ENCODE measurements at places on chromosomes 16 and 17.

- DNase-seq = no peak
These were observed 71.0 kb upstream of the ZNF423 start for GRCh38 chr16:49926941-49927340.

DNA sequence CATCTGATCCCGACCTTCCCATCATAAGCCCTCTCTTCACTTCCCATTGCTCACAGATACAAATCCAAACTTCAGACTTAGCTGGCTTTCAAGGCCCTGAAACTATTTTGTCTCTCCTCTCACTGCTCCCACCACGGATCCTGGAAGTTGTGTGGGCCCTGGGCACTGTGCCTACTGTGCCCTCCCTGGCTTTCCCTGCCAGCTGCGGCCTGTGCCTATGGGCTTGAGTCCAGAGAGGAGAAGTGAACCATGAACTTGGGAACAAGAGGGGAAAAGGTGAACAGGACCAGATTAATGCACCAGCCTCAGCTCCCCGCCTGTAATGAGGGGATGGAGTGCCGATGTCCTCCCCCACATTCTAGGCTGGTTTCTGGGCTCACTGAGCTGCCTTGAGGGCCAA, 18.9 kb upstream of the KCNJ12 start:
- no peak for DNase-seq

GRCh38 chr16:25212636-25213035, 4.1 kb upstream of the AQP8 start:
- DNase-seq = no peak

GRCh38 chr17:42373896-42374295, 14.3 kb downstream of the STAT3 start:
- no peak for DNase-seq

DNA sequence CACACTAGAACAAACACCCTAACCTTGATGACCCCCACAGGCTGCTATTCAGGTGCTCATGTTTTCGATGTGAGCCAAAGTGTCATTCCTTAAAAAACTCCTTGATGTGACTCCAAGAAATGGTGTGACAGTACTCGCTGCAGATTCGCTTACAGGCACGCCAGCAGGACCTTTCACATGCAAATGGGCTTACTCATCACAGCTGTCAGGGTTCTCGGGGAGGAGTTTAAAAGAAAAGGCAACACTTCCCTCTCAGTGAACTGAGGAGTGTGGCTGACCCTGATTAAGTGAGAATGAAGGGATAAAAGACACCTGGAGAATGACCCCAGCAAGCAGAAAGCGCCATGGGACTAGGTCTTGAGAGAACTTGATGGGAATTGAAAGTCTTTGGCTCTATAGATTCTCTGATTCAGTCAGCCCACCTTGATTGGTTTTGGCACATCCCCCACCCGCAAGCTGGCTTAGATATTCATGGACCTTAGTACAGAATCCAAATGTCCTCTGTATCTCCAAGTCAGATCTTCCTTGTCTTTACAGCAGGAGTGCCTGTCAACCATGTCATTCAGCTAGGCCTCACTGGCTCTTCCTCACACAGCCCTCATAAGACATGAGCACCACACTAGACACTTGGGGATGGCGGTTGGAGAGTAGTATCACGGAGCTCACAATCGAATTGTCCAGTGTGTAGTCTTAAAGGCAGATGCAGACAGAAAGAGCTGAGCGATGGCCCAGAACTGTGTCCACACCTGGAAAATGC, 82.6 kb downstream of the HIC1 start:
- peak; percentile 87 for DNase-seq

DNA sequence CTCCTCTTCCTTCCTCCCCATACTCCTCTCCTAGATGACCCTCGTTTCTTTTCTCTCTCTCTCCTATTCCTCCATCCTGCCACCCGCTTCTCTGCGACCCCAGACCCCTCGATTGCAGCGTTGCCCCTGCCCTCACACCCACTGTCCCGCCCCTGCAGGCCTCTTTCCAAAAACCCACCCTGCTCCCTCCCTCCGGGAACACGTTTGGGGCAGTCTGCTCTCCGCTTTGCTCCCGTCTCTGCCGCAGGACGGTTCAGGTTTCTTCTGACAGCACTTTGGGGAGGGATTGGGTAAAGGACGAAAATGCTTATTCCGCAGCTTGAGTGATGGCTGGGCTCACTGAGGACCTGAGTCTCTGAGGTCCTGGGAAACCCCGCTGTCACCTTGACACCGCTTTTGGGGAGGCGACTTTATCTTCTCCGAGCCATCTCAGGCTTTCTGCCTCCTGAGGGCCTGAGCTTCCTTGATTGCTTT, 690 bp downstream of the NDE1 start:
- peak; percentile 44 for DNase-seq

DNA sequence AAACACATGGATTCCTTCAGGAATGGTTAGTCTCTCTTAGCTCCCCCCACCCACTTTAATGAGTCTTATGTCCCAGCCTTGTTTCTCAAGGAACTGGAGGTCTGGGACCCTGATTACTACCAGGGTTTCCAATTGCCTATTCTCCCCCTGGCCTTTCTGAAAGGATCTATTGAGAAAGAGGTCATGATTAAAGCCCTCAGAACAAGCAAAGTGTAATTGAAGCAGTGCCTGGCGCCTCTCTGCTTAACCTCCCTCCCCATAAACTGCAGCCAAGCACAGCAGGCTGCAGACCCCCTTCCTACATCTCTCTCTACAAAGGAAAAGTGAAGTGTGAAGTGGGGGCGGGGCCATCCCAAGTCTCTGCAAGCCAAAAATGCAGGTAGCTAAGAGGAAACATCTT, 159.7 kb upstream of the CDH11 start:
- DNase-seq = no peak

DNA sequence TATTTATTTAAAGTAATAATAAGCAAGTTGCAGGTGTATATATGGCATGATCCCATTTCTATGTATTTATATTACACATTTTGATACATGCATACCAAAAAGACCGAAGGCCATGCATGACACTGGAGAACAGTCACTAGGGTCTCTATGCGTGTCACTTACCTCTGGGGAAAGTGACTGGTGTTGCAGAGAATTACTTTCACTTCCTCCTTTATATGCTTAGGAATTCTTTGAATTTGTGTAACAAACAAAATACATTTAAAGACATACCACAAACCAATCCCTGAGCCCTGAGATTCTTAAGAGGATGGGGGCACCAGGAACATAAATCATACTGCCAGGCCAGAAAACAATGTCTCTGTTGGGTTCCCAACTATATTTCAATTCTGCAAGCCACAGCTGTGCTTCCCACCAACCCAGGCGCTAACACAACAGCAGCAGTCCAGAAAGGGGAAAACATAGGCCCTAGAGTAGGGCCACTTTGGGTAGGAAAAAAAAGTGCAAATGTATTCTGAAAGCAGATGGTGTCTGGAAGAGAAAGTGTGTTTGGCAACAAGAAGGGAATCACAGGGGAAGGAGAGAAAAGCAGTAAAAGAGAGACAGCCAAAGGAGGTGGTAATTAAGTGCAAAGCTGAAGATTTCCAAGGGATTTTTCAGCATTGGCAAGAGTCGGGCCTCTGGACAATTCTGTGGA, 24.5 kb upstream of the HYDIN start:
- no peak for DNase-seq

- peak; percentile 93 for DNase-seq
These were observed 225.5 kb downstream of the STX8 start for GRCh38 chr17:9350080-9350479.

DNA sequence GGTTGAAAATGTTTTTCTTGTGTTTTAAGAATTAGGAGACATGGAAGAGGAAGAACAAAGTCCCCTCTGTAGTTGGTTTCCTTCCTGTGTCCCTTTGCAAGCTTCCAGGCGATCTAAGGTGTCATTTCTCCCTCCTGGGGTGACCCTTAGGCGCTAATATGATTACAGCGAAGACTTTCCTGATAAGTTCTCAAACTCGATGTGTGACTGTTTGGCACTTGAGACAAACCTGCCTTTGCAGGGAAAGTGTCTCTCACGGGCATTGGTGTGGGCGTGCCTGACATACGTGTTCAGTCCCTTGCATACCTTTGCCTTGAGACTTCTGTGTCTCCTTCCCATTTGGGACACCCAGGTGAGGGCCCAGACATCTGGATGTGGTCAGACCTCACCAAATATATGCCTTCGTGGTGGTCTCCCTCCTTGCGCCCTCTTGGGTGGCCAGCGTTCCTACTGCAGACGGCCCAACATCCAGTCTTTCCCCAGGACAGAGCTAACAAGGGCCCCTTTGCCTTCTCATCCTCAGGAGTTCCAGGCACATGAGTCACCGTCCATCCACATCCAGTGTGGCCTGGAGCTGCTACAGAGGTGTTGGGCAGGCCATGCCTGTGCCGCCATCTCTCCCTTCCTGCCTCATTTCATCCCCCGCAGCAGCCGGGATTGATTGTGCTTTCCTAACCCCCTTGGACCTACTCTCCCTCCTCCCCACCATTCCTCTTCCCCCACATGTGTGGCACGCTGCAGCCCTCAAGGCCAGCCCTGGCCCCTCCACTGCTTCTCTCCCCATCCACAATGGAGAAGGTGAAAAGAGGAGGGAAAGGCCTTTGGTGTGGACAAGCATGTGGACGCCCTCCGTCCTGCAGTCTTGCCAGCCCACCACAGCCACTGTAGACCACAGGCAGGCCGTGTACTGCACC, 3.1 kb upstream of the JPT2 start:
- DNase-seq = peak; percentile 76

DNA sequence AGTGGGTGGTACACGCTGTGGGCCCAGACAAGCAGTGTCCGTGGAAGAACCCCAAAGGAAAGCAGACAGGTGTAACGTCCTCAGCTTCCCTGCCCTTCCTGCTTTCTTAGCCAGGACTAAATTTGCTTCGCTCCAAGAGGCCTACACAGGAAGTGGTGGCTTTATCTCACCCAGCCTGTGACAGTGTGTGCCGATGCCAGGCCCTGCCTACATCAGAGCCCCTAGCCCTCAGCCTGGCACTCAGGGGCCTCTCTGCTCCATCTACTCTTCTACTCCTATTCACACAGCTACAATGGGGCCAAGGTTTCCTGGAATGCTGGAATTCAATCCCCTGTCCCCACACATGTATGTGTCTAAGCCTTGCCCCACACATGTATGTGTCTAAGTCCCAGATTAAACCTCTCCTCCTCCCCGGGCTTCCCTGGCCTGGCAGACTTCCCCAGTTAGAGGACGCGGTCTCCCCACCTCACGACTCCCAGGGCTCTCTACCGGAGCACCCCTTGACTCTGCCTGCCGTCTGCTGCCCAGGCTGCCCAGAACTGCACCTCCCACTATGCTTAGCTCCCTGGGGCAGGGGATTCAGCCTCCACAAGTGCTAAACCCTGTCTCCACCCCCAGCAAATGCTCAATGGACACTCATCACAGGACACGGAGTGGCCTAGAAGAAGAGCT, 8.2 kb downstream of the PGAP3 start:
- no peak for DNase-seq

Data from AG20443 (cell line).